Muscle of back (tissue), 13 donors: ENCODE measurements at places on chromosomes 6 and 20. TPM values are rescaled to one million over a fixed set of nuclear protein-coding genes. Genes with fewer than 3 reads are reported as not detected.
A peak's percentile ranks its signal among the peaks of the same experiment; 100 is the strongest.

DNA sequence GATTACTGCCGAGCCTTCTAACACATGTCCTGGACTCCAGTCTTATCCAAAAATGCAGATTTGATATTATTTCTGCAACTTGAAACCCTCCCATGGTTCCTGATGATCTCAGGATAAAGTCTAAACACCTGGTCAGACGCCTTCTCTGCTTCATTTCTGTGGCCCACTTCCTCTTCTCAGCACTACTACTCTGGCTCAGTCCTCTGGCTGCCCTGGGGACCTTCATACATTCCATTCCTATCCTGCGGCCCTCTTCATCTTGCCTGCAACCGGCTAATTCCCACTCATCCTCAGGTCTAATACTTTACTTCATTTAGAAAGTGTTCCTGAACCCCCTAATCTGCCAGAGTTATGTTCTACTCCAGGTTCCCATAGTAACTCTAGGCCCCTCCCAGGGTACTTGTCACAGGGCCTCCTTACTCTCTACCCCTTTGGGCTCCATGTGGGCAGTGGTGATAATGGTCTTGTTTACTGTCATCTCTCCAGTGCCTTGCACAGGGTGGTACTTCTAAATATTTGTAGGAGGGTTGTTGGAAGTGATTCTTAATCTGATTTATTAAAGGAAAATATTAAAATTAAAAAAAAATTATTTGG is 18.9 kb downstream of the MAN1A1 start:
- DNase-seq = no peak

OLIG3 gene
- polyA plus RNA-seq = not detected

GRCh38 chr6:4656106-4656505 is 120.1 kb upstream of the CDYL start:
- no peak for DNase-seq

- DNase-seq = peak; percentile 67
These were observed 42.5 kb upstream of the ASCC3 start for GRCh38 chr6:100923481-100924165.

GRCh38 chr6:99308788-99309187 is 40.7 kb downstream of the FAXC start:
- no peak for DNase-seq

TBXT gene
- polyA plus RNA-seq = not detected

GRCh38 chr6:41159415-41160082 is 3.4 kb downstream of the TREM2 start:
- peak; percentile 30 for DNase-seq

DNA sequence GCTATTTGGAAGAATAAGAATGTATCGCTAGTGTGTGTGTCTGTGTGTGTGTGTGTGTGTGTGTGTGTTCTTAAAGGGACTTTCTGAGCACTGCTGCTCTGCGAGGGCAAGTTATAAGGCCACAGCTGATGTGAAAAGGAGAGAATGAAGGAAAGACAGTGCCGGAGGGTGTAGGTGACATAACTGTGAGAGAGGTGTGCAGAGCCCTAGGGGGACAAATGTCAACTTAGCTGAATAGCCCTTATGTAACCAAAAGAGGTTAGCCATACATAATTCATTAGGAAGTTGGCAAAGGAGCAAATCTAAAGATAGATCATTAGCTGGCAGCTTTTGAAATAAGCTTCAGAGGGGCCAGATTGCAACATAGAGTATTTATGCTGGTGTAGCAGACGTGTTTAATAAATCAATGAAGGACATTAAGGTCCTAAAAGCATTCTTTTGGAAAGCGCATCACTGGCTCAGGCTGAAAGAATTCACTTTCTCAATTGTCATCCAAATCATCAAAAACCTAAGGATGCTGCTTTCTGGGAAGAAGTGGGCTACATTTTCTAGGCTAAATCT is 81.0 kb downstream of the NDUFAF5 start:
- DNase-seq = peak; percentile 26

DNA sequence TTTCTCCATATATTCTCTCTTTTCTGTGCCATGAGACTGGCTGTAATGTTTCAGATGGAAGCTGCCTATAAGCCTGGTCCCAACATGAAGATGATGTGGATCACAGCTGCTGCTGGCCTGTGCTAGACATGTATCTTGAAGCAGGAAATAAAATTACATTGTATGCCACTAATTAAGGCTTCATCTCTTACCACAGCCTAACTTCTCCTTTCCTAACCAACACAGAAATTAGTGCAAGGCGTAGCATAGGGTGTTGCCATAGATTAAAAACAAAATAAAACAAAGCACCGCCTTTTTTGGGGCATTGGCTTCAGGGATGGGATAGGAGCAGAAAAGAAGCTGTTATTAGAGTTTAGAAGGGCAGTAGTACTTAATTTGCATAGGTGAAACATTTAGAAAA is 4.7 kb upstream of the SLC17A4 start:
- no peak for DNase-seq

DNA sequence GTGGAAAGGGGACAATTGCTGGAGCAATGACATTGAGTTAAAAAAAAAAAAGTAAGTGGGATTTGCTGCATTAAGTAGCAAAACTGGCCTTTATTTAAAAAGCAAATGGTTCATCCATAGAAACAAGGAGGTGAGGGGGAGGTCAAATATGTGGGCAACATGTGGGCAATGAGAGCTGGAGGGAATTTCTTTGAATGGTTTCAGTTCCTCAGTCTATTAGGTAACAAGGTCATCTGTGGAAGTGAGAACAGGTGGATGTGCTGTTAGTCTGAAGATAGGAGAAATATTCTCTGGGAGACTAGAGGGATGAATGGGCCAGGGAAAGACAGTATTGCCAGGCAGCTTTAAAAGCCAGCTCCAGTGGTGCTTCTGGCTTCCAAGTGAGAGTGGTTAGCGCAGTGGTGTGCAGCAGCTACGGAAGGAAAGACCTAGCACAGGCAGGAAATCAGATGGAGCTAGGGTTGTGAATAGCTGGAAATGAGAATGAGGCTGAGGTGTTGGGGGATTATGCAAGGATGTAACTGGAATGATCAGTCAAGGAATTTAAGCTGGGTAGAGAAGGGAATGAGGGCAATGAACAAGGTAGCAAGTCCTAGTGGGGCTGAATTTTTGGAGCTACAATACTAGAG is 727.6 kb downstream of the PTPRT start:
- DNase-seq = no peak

SLC16A10 gene
- 4.3 TPM for polyA plus RNA-seq

HLA-DOA gene
- 5.2 TPM for polyA plus RNA-seq

- DNase-seq = no peak
These were observed 67.8 kb upstream of the ANKEF1 start for GRCh38 chr20:9966966-9967365.

DNA sequence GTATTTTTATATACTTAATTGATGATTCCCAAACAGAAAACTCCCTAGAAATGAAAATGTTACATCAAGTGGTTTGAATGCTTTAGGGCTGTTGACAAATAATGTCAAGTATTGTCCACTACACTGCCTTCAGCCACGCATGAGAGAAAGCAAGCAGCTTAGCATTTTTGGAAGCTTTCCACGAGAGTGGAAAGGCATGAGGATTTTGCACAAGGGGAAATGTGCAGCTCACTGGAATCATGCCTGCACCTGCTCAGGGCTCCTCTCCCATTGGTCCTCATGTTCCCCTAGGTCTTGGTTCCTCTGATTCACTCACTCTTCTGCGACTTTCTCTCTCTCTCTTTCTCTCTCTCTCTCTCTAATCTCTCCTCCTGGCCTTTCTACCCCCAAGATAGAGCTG is 439.5 kb upstream of the CDH4 start:
- DNase-seq = no peak

CRISP3 gene
- not detected for polyA plus RNA-seq

PCMT1 gene
- 85.9 TPM for polyA plus RNA-seq

- DNase-seq = no peak
These were observed 133.7 kb downstream of the STXBP5 start for GRCh38 chr6:147337921-147338320.

- DNase-seq = peak; percentile 27
These were observed 881 bp upstream of the MCM3 start for GRCh38 chr6:52285177-52286068.

MAP3K5 gene
- polyA plus RNA-seq = 4.3 TPM

PTPRT gene
- 0.45 TPM for polyA plus RNA-seq

DNA sequence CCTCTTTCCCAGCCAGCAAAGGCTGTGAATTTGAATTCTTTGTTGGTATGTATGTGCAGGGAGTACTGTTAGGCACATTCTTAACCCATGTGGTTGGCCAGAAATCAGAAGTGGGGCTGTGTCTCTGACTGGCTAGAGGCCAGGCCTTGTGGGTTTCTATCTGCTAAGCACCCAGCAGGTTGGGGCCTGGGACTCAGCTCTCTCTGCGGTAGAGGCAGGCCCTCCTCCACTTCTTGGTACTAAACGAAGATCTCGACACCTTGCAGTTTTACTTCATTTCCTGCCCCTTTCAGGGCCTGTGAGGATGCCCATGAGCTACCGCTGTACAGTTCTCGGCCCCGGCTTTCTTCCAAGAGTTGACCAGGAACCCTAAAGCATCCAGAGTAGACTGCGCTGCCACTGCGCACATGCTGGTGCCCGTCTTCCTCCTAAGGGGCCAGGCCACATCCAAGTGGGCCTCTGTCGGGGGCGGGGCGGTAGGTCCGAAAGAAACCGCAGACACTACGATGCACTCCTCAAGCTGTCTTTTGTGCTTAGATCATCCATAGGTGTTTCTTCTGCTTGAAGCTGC is 51.1 kb downstream of the TCP11 start:
- DNase-seq = no peak

DNA sequence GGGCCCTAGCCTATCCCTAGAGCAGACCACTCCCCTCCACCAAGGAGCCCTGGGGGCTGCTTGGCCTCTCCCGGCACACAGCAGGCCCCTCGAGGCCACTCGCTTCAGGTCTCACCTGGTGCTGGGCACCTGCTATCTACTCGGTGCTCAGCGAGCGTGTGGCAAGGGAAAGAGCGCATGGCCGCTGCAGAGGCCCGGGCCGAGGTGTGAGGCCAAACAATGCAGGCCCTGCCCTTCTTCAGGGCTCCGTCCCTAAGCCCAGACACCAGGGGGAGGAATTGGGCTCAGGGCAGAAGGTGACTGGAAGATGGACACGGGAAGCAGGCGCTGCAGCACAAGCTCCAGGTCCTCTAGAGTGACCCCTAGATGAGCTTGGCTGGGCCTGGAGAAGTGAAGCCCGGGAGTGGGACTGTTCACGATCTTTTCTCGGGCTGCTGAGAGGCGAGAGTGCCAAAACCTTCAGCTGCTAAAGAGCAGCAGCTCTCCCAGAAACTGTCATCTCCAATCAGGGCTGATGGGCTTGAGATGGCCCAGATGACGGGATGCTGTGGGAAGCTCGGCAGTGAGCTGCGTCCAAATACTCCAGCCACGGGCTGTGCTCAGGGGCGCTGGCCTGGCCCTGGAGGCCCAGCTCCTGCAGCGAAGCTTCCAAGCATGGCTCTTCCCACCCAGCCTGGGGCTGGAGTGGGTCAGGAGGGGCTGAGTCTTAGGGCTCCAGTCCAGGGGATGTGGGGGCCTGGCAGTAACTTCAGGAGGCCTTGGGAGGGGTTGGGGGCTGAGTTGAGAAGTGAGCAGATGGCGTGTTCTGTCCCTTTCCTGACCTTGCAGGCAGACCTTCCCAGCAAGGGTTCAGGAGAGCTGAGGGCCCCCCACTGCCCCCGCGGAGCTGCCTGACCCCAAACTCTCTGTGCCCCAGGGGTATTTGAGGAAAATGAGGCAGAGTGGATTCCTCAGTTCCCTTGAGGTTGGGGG is 43.7 kb downstream of the APCDD1L start:
- DNase-seq = peak; percentile 99

EFCAB8 gene
- polyA plus RNA-seq = 0.12 TPM

- peak; percentile 6 for DNase-seq
These were observed 5.5 kb upstream of the TFAP2D start for GRCh38 chr6:50707652-50708300.

- no peak for DNase-seq
These were observed 531.5 kb downstream of the EPHA7 start for GRCh38 chr6:92887871-92888270.

DNA sequence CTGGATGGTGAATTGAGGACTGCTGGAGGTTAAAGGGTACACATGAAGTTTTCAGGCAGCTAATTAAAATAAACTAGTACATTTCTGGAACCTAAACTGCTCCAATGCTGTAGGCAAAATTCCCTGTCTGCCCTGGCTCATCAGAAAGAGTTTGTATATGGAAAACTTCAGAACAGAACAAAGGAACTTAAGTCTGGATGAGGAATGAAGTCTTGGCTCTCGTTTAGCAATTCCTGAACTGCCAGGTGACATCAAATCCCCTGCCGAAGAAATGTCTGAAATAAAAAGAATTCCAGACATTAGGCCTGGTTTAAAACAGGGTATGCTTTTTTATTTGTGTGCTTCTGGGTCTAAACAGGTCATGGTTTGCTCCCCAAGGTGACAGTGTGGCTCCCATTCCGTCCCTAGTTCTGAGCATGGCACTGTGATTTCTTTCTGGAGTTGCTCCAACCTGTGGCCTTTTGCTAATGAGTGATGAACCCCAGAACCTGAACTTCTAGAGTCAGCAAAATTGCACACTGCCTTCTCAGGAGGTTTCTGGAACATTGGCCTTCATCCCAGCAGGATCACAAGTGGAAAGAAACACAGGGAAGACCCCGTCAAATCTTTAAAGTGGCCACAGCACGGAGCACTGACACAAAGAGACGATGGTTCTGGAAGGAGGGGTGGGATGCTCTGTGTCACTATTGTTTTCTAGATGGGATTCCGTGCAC is 129.4 kb upstream of the NAA20 start:
- peak; percentile 60 for DNase-seq

DNA sequence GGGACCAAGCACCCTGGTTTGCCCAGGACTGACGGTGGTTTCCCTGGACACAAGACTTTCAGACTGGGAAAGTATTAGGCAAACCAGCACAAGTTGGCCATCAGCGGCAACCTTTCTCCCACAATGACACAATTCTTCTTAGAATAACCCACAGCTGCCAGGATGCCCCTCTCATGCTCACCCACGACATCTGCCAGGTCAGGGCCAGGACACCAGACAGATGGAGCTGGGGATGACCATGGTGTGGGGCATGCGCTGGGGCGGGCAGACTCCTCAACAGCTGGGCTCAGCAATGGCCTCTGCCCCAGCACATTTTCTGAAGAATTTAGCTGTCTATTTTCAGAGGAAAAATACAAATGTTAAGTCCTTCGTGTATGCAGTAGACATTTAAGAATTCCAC is 226.4 kb downstream of the FNDC1 start:
- no peak for DNase-seq

TRIM31 gene
- not detected for polyA plus RNA-seq
